ENCODE measurements at places on chromosomes 3 and 15. TPM values are rescaled to one million over a fixed set of nuclear protein-coding genes. Genes with fewer than 3 reads are reported as not detected.

- DNase-seq = peak; percentile 16
Observed at GRCh38 chr3:46667061-46667621, 26.3 kb downstream of the ALS2CL start.

- DNase-seq = no peak
Observed at GRCh38 chr3:130433306-130433705, 83.7 kb upstream of the COL6A6 start.

DNA sequence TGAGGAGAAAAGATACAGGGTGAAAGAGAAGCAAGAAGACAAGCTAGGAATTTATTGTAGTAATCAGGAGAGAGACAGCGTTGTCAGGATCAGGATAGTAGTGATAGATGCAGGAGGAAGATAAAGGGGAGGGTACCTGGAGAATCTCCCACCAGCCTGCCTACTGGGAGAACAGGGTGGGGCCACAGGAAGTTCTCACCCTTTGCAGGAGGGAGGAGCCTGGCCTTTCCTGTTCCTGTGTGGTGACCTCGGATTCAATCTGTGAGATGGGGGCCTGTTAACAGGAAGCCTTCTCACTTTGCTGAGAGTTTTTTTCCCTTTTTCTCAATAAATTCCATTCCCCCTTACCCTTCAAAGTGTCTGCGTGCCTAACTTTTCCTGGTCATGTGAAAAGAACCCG, 37.6 kb downstream of the GMPS start:
- DNase-seq = no peak

- DNase-seq = no peak
Observed at GRCh38 chr15:81914734-81915256, 131.0 kb downstream of the MEX3B start.

- DNase-seq = no peak
Observed at GRCh38 chr15:89457086-89457485, 39.3 kb downstream of the RHCG start.

DNA sequence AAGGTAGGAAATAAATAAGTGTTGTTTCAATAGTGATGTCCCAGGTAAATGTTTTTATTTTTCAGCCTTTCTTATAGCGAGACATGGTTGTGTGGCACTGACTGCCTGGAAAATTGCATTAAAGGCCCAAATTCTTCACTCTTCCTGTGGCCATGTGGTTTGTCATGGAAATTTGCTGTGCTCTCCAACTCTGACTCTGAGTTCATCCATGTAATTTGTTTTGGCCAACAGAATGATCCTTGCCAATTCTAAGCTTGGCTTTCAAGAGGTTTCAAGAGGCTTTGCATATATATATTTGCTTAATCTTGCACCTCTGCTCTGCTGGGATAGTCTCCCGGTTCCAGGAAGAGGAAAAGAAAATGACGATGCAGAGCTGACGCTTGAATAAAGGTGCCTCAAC, 107.5 kb upstream of the ARHGEF26 start:
- no peak for DNase-seq

GRCh38 chr3:13886593-13887129, 6.8 kb upstream of the WNT7A start:
- peak; percentile 11 for DNase-seq

DNA sequence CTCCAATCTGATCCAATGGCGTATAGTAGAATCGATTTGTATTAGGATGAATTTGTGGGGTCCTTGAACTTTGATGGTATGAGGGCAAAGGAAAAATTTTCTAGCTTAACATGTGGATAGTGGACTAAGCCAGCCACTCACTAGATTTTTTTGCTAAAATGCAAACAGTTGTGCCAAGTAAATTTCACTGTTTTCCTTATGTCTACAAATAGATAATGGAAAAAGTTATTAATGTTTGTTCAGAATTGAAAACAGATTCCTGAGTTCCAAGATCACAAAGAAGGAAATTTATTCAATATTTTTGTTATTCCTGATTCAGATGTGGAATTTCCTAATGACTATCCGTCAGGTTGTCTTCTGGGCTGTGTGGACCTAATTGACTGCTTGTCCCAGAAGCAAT, 35.2 kb upstream of the ZNF609 start:
- no peak for DNase-seq

DNA sequence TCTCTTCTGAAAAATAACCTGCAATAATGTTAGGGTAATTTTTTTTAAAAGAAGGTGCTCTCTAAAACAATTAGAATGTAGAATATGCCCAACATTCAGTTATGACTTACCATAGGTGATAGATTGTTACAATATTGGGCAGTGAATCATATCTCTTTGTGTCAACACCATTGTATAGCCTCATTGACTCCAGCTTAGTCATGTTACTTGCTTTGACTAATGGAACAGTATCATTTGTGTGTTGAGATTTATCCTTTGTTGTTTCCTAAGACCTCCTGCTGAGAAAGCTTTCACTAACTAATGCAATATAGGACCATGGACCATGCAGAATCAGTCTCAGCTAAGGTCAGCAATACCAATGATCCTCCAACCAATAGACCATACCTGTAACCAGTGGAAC, 1106.4 kb downstream of the SI start:
- DNase-seq = no peak

DNA sequence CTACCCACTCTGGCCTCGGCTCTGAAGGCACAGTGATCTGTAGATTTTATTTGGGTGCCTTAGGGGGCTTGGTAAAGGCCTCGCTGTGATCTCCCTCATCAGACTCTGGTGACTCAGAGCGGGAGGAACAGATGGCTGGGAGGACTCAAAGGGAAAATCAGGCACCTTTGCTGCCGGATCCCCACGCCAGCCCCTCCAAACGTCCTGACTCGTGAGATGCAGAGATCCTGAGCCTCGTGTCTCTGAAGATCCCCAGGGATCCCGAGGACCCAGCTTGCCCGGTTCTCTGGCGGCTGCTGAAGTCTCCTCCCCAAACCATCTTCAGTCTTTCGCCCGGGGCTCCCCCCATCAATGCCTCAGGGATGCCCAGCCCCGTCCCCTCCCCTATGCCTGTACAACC, 32.8 kb downstream of the MUC20 start:
- no peak for DNase-seq

DNA sequence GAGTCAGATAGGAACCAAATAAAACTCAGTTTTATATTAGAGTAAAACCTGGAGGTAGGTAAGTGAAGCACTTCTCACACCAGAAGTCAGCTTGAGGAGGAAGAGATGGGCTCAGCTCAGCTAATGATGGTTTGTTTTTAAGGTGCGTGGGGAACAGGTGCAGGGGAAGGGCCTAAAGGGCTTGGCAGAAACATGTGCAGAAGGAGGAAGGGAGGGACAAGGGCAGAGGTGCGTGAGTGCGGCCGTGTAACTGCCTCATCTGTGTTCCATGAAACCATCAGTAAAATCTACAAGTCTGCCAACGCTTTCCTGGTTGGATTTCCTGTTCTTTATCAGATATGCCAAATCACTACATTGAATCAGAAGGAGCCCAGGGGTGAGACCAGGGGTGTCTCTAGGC, 19.9 kb downstream of the FYCO1 start:
- no peak for DNase-seq

DNA sequence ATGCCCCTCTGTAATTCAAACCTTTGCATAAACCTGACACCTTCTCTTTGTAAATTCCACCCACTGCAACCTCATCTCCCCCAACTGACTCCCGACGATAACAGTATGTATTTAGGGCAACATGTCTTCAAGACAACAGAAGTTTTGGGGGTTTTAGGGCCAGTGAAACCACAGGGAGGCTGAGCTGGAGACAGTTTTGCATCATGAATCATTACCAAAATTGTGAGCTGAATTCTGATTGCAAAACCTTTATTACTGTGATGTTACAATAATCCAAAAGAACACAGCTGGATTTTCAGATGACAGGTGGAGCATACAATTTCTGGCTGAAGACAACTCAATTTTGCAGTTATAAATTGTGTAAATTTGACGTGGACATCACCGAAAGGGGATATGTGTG, 281.3 kb upstream of the TTC14 start:
- DNase-seq = no peak

- DNase-seq = no peak
Observed at GRCh38 chr3:66248641-66249040, 27.8 kb downstream of the SLC25A26 start.

DNA sequence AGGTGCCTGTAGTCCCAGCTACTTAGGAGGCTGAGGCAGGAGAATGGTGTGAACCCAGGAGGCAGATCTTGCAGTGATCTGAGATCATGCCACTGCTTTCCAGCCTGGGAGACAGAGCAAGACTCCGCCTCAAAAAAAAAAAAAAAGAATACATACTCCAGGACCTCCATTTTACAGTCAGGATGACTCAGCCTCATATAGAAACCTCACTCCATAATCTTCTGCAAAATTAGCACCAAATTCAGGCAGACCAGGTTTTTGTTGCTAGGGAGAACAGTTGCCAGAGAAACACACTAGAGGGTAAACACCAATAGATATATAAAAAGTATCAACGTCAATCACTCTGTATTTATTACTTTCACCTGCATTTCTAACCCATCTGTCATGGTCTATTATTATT, 28.3 kb upstream of the AP3B2 start:
- no peak for DNase-seq

DNA sequence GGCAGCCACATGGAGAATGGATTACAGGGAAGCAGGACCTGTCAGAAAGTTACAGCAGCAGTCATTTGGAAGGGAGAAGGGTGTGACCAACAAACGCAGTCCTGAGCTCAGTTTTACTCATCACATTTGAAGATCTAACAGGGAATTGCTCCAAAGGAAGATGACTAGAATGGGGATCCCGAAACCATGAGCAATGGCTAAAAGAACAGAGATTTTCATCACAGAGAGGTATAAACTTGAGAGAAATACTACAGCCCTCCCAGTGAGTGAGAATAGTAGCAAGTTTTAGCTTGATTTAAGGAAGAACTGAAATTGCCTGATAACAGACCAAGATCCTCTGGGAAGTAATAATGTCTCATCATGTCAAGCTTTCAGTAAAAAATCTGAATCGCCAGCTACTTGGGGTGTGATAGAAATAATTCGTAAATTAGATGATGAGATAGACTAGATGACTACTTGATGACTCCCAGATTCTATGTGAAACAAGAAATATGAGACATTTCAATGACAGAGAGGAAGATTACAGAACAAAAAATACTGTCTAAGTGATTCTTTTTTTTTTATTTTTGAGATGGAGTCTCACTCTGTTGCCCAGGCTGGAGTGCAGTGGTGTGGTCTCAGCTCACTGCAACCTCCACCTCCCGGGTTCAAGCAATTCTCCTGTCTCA, 16.9 kb downstream of the CD47 start:
- no peak for DNase-seq

DNA sequence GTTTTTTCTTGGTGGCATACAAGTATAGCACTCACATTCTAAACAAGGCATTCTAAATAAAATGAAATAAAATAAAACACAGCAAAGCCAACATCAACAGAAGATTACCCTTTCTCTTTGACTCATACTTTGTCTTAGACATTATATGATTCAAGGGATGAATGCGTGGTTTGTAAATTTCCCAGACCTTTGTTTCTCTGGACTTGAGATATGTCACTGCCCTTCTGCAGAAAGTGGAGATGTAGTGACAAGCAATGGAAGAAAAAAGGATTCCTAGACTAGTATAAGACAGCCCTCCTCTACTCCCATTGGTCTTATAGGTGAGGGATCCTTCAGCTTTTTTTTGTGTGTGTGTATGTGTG, 22.4 kb downstream of the NANOGP8 start:
- DNase-seq = no peak

GRCh38 chr15:48318131-48318530, 13.1 kb upstream of the DUT start:
- no peak for DNase-seq

DNA sequence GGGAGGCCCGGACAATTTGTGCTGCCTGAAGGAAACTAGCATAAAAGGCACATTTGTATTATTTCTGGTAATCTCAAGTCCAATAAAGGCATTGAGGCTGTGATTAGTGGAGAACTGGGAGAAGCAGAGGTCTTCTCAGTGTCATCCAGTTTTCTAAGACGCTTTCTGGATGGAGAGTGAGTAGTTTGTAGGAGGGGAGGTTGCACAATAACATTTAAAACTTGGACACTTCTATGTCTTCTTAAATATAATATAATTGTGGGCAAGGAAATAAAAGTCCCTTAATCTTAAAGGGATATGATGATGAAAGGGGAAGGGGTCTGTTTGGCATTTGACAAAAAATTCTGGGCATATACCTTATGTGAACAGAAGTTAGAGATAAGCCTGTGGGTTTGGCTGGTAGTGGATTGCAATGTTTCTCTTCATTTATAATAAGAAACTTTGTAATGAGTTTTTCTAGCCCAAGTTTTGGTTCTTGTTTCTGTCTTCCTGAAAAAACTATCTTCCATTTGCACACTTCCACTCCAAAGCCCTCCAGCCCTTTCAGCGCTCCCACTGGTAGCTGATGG, 291.6 kb upstream of the TGFBR2 start:
- no peak for DNase-seq

GRCh38 chr3:54056521-54056920, 65.8 kb upstream of the CACNA2D3 start:
- no peak for DNase-seq

DNA sequence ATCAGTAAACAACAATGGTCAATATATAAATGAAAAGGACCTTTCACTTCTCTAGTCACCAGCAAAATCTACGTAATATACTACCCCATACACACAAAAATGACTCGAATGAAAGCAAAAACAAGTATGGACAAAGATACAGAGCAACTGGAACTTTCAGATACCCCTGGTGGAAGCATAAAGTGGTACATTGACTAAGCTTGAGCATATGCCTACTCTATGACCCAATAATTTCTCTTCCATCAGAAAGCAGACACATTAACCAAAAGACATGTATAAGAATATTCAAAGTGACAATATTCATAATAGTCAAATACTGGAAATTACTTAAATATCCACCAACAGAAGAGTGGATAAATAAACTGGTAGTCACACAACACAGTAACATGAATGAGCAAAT, 86.0 kb downstream of the EFL1 start:
- DNase-seq = no peak

DNA sequence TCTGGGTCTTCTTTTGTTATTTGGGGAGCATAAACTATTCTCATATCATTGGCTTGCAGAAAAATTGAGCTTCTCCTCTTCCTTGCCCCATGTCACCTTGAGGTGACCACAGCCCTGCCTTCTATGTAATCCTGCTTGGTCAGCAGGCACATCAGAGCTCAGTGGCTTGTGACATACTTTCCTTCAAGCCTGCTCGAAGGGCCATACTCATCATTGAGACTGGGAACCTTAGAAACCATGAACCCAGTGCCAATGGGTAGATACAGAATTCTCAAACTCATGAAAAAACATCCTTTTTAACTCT, 3.7 kb upstream of the CCR2 start:
- no peak for DNase-seq

ELL3 gene
- 5.1 TPM for total RNA-seq

TRIM42 gene
- not detected for total RNA-seq

DPPA2 gene
- total RNA-seq = not detected

MED12L gene
- 5.2 TPM for total RNA-seq
